CD4-positive, alpha-beta T cell treated with Interleukin-4 for 4 hours (primary cell): ENCODE measurements at places on chromosomes 7 and 10.

DNA sequence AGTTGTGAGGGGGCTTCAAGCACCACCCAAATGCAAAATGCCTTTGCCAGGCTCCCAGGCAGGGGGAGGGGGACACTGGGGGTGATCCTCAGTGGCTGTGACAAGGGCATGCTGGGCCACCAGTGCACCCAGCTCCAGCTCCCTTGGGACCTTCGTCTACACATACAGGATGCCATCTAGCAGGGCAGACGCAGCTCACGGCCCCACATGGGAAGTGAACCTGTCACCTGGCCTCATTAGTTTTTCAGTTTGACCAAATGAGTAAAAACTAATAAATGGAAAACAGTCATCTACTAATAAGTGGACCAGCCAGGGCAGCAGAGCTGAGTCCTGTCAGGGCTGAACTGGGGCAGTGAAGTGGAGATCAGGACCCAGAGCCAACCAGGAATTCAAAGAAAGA lies 50.2 kb downstream of the TLL2 start:
- no peak for DNase-seq

- DNase-seq: no peak
These were observed 58.6 kb upstream of the BAIAP2L1 start for GRCh38 chr7:98459529-98459928.

- no peak for DNase-seq
These were observed 87.9 kb downstream of the SLC37A3 start for GRCh38 chr7:140310337-140311002.

DNA sequence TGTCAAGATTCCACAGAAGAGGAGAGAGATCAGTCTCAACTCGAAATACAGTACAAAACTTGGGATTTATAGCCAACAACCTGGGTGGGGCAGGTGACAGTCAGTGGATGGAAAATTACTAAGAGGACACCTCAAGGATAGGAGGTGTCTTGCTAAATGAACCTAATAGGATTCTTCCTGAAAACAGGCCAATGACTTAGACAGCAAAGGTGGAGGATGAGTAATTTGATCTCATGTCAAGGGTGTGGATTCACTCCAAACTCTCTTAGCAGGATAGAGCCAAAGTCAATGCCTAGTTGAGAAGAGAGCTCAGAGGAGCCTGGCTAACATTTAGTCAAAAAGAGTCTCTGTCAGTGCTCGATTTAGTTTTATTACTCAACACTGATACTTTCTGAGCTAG lies 106.7 kb upstream of the INSYN2A start:
- DNase-seq: no peak

DNA sequence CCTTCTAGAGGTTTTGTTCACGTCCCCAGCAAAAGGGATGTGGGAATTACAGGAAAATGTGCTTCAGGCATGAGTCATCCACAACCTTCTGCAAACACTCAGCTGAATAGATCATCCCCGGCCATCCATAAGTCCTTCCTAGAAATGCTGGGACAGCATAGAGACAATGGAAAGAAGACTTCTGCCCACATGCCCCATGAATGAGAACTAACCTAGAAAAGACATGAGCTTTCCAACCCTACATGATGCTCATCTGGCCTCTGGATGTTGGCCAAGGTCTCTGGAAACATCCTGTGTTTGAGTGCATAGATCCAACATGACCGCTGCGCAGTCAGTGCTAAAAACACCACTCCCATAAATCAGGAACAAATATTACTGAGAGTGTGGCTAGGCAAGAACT lies 277.5 kb downstream of the PLXNA4 start:
- no peak for DNase-seq

GRCh38 chr7:157903710-157904109 lies 566.9 kb downstream of the DNAJB6 start:
- DNase-seq: no peak

GRCh38 chr10:34524369-34525091 lies 290.6 kb downstream of the PARD3 start:
- DNase-seq: no peak

DNA sequence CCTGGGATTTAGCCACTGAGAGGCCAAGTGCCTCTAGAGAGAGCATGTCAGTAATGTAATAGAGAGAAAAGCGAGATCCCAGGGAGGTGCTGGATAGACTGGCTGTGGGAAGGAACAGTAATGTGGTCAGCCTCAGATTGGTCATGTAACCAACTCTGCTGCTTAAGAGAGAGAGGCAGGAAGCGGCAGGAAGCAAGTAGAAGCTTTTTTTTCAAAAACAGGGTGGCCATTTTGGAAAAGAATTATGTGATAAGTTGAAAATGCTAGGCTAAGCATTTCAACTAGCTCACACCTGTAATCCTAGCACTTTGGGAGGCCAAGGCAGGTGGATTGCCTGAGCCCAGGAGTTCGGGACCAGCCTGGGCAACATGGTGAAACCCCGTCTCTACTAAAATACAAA lies 3.7 kb upstream of the PCOLCE start:
- no peak for DNase-seq

DNA sequence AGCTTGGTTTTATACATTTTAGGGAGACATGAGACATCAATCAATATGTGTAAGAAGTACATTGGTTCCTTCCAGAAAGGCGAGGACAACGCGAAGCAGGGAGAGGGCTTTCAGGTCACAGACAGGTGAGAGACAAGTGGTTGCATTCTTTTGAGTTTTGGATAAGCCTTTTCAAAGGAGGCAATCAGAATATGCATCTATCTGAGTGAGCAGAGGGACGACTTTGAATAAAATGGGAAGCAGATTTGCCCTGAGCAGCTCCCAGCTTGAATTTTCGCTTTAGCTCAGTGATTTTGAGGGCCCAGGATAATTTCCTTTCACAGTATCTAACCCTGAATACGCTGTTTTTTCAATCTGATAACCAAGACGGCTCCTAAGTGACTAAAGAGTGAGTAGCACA lies 82.5 kb upstream of the MYO3A start:
- DNase-seq: no peak

GRCh38 chr7:108037741-108038140 lies 34.8 kb upstream of the LAMB1 start:
- no peak for DNase-seq

GRCh38 chr7:134276951-134277350 lies 39.8 kb downstream of the SLC35B4 start:
- DNase-seq: no peak

- DNase-seq: no peak
These were observed 136.4 kb downstream of the VTI1A start for GRCh38 chr10:112583236-112583939.

DNA sequence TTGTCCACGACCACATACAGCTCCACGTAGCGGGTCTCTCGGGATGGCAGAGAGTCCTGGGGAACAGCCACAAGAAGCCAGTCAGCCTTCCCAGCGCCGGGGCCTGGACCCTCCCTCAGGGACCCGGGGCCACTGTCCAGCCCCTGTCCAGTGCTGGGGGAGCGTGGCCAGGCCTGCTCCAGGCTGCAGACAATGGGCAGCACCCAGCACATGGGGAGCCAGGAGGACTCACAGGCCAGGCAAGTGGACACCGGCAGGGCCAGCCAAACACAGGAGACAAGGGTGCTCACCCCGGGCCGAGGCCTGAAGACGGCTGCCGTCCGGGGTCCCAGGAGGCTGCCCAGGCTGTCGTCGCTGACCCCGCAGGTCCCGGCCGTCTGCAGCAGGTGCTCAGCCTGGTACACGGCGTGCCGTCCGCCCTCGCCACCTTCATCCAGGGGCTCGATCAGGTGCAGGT lies 3.7 kb downstream of the ADAM8 start:
- DNase-seq: no peak

- no peak for DNase-seq
These were observed 86.3 kb downstream of the PLPP4 start for GRCh38 chr10:120543291-120543690.

DNA sequence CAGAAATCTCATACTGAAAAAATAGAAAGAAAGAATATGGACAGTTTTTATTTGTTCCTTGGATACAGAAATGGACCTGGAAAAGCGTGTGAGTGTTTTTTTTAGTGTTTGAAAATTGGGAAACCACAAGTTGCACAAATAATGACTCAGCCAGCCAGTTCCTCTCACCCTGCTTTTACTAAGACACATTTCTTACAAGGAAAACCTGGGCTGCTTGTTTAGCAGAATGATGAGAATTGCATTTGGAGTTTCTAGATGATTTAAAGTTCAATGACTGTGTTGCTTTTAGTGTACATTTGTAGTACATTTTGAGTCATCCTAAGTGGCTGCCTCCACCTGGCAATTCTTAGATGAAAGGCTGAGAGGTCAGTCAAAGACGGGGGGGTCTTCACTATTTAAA lies 218.7 kb downstream of the ABCA13 start:
- DNase-seq: no peak

DNA sequence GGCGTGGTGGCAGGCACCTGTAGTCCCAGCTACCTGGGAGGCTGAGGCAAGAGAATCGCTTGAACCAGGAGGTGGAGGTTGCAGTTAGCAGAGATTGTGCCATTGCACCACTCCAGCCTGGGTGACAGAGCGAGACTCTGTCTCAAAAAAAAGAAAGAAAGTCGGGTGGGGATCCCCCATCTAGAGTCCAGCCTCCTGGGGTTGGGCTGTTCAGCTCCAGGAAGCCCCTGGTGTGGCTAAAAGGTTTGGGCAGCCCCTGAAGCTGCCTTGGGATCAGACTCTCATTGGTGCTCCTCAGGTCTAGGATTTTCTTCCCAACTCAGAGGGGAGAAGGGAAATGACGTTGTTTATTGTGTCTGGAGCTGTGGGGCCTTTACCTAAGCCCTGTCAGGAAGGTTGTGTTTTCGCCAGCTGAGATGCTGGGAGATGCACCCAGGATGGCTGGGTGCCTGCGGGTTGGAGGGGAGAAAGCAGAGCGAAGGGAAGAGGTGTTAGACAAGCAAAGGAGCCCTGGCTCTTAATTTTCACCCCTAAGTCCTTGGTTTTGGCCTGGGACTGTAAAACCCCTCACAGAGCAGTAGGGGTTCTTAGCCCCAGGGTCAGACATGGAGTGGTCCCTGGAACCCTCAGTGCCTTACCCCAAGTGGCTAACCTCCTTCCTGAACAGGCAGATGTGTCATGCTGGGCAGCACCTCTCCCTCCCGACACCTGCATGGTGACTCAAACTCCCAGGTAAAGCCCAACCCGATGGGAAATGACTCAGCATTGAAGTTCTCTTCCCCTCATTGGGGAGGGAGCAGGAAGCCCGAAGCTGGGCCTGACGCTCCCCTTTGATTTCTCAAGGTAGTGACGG lies 21.1 kb downstream of the PLAU start:
- DNase-seq: peak; percentile 87

- DNase-seq: no peak
These were observed 4.9 kb downstream of the FAM53B start for GRCh38 chr10:124739119-124739921.

GRCh38 chr7:150402671-150403321 lies 23.7 kb downstream of the ZNF775 start:
- no peak for DNase-seq

- DNase-seq: no peak
These were observed 136.7 kb upstream of the ZNF746 start for GRCh38 chr7:149633976-149634945.

DNA sequence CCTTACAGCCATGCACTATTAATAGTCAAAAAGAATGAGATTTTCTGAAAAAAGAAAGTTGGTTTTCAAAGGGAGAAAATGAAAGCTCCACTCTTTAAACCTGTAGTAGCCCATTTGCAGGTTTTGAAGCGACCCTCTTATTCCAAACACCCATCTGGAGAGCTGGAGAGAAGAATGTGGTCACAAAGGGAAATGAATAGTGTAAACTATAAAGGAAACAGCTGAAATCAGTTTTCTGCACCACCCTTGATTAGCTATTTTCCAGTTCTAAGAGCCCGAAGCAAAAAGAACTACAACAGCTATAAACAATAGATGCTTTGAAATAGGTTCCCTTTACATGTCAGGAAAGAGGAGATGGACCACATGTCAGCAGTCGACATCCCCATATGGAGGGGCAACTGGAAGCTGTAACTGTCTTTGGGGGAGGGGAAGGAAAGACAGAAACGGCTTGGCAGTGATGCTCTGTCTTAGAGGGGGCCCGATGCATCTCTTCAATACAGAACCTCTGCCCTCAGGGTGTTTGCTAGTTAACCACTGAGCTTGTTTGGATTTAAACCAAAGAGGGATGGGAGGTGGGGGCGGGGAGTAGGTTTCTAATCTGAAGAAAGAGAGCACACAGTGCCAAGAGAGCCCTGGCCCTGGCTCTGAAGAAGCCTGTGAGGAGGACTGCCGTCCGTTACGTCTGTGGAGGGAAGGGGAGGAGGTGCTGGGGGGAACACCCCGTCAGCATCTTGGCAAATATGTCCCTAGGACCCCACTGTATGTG lies 55.3 kb downstream of the CPVL start:
- no peak for DNase-seq

- DNase-seq: no peak
These were observed 14.6 kb downstream of the SVIL start for GRCh38 chr10:29620112-29620690.

DNA sequence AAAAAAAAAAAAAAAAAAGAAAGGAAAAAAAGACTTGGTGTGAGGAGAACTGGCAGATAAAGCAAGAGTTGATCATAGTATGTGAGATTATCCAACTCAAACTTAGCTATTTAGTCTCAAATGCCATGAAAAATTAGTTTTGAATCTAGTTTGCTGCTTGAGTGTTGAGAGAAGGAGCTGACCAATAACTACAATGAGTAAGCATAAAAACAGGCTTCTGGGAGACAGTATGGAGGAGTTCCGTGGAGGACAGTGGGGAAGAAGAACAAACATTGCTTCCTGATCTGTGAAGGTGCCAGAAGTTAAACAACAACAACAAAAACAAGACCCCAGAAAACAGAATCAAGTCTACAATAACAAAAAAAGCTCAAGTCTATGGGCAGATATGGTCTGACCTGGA lies 317.1 kb upstream of the POT1 start:
- DNase-seq: no peak

- DNase-seq: no peak
These were observed 19.0 kb upstream of the C10orf90 start for GRCh38 chr10:126689461-126689994.

GRCh38 chr10:122053314-122053713 lies 64.4 kb downstream of the TACC2 start:
- no peak for DNase-seq

- DNase-seq: no peak
These were observed at the start of gene COL13A1 for GRCh38 chr10:69801434-69802315. COL13A1 (plus strand) TSS chr10:69801906; CDS start chr10:69802424, 518 bp downstream.

- DNase-seq: no peak
These were observed 243.2 kb upstream of the TMEM229A start for GRCh38 chr7:124276005-124276622.

DNA sequence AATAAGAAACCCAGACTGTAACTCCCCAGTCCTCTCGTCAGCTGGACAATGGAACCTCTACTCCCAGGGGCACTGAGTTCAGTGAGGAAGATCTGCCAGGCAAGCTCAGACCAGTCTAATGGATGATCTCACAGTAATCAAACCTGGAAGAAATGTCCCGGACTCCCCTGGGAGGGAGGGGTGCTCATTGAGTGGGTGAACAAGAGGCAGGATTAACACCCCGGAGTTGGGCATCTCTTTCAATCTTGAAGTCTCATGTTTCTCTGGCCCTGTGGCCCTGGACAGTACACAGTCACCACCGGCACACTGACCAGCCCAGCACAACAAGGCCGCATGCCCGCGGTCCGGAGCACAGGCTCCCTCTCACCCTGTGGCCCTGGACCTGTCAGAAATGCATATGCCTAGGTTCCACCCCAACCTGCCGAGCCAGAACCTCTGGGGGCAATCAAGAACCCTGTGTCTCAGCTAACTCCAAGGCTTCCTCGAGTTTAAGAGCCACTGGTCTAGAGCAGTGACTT lies 27.8 kb downstream of the CXCL12 start:
- DNase-seq: no peak

GRCh38 chr7:23469961-23470250 lies 385 bp downstream of the IGF2BP3 start:
- DNase-seq: no peak

- DNase-seq: no peak
These were observed 226.0 kb upstream of the NFE2L3 start for GRCh38 chr7:25926009-25926408.

GRCh38 chr10:110576220-110576619 lies 8.7 kb downstream of the SMC3 start:
- DNase-seq: no peak
